ENCODE measurements at places on chromosomes 16 and 17.
A peak's percentile ranks its signal among the peaks of the same experiment; 100 is the strongest.

GRCh38 chr16:68354816-68355215, 44.0 kb downstream of the PRMT7 start:
- H3K36me3 ChIP-seq = peaks cover 58% of the 10 kb centered on the region
- H3K27me3 ChIP-seq = no peaks in the 10 kb centered on the region
- peaks cover 40% of the 10 kb centered on the region for H3K4me1 ChIP-seq
- no peak for DNase-seq
- H3K4me3 ChIP-seq = no peak overlapping the region
- H3K27ac ChIP-seq = peak overlapping the region; percentile 19

DNA sequence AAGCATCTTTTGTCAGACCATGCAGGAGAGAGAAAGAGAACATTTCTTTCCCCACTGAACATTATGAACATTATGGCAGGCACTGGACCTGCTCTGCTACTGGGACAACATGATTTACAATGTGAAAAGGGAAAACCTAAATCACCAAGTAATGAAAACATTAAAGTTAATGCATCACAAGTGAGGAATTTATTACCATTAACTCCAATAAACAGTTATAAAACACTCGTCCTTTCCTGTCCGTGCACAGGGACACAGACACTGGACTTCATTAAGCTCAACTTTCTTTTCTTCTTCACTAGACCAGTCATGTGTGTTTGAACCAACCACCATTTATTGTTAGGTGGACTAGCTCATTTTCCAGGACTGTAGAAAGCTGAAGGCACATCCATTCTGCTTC, 95.4 kb downstream of the SNX11 start:
- H3K4me3 ChIP-seq = no peak overlapping the region
- no peak overlapping the region for H3K27ac ChIP-seq
- H3K4me1 ChIP-seq = peaks cover 7% of the 10 kb centered on the region
- no peak for DNase-seq

GRCh38 chr17:82184761-82185160, 27.9 kb downstream of the CCDC57 start:
- no peak overlapping the region for H3K27ac ChIP-seq
- H3K4me1 ChIP-seq = no peaks in the 10 kb centered on the region
- H3K27me3 ChIP-seq = no peaks in the 10 kb centered on the region
- DNase-seq = no peak
- H3K36me3 ChIP-seq = peaks cover 7% of the 10 kb centered on the region

DNA sequence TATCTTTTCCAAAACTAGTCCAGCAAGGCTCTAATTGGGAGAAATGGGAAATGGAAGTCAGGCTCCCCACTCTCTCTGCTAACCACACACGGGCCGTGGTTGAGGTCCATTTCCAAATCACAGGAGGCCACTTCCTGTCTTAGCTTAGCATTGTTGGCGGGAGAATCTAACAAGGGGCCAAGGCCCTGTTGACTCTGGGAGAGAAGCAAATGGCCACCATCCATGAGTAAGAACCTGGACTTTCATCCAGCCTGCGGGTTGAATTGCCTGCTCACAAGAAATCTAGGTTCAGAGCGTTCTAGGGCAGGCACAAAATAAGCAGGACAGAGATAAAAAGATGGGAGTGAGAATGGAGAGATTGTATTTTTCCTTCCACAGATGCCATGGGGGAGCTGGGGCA, 5.7 kb downstream of the FAM20A start:
- no peak overlapping the region for H3K27ac ChIP-seq
- no peak for DNase-seq
- no peak overlapping the region for H3K4me3 ChIP-seq
- peaks cover 79% of the 10 kb centered on the region for H3K27me3 ChIP-seq
- peaks cover 11% of the 10 kb centered on the region for H3K4me1 ChIP-seq

DNA sequence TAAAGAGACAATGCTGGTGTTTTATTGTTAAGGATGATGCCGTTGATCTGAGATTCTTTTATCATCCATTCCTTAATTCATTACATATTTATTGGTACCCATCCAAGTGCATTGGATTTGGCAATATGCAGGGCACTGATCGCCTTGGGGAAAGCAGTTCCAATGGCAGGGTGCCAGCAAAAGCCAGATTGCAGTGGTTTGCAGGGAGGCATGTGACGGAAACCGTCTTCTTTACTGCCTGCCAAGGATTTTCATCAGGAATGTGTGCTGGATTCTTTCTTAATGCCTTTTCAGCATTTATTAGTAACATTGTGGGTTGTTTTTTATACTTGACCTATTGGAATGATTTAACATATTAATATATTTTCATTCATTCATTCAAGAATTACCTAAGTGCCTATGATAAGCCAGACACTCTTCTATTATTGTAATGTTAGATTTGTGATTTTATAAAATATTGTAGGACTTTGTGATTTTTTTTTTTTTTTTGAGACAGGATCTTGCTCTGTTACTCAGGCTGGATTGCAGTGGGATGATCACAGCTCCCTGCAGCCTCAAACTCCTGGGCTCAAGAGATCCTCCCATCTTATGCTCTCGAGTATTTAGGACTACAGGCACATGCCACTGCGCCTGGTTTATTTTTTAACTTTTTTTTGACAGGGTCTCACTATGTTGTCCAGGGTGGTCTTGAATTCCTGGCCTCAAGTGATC, 93.4 kb upstream of the TNRC6A start:
- DNase-seq = no peak
- H3K27me3 ChIP-seq = peaks cover 4% of the 10 kb centered on the region
- no peaks in the 10 kb centered on the region for H3K4me1 ChIP-seq
- H3K36me3 ChIP-seq = no peaks in the 10 kb centered on the region
- H3K4me3 ChIP-seq = no peak overlapping the region
